ENCODE measurements at places on chromosomes 5 and 9.

GRCh38 chr5:82436291-82436690 is 158.1 kb upstream of the RPS23 start:
- DNase-seq: no peak

DNA sequence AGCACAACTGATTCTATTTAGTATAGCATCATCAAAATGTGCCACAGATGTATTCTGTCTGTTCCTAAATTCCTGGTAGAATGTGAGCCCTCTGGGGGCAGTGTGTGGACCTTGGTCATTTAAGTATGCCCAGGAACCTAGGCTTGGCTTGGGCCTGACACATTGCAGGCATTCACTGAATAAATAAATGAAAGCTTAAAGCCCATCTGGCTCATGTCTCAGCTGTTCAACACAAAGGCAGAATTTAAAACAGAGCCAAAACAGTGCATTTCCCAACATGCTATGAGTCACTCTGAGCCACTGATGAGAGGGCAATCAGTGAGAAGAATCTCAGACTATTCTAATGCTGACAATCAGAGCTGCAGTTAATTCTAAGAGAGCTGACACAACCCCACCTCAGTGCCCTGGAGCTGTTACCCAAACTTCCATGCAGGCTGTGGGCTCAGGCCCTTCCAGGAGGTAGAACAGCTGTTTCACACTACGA is 8.1 kb downstream of the FAM193B start:
- DNase-seq: no peak

GRCh38 chr5:180688330-180689070 is 39.1 kb upstream of the FLT4 start:
- DNase-seq: peak; percentile 5

- no peak for DNase-seq
These were observed 97.0 kb upstream of the ZNF366 start for GRCh38 chr5:72604111-72604797.

DNA sequence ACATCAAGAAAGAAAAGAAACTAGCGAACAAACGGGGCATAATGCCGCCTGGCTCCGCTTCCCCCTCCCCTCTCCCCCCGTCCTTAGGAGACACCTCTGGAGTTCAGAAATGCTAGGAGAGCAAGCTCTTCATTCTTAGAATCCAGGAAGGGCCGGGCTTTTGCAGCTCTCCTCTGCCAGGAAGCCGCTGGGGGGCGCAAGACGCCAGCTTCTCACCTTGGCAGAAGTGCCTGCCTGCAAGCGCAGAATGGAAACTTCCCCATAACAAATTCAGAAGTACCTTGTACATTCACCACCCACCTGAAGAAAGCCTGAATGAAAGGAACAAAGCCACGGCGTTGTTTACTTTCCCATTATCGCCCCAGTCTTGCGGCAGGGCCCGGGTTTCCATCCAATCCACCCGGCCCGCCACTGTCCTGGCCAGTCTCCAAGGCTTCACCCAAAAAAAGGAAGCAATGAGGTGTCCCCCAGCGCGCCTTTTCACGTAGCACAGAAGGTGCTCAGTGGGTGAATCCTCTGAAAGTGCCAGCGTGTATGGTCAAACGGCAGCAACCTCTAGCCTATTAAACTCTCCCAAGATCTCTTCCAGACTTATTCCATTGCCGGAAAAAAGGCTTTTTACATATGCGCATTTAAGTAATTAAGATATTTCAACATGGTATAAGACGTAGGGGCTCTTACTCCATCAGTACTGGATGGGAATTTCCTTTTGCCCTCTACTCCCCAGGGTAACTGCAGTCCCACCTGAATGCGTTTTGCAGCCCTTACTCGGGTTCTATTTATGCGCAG is 1.6 kb upstream of the GADD45G start:
- peak; percentile 85 for DNase-seq

GRCh38 chr9:122265149-122265915 is 650 bp downstream of the MRRF start:
- DNase-seq: no peak

GRCh38 chr9:109488351-109488750 is 9.8 kb downstream of the PTPN3 start:
- DNase-seq: no peak

GRCh38 chr9:4325113-4325512 is 25.2 kb upstream of the GLIS3 start:
- no peak for DNase-seq

DNA sequence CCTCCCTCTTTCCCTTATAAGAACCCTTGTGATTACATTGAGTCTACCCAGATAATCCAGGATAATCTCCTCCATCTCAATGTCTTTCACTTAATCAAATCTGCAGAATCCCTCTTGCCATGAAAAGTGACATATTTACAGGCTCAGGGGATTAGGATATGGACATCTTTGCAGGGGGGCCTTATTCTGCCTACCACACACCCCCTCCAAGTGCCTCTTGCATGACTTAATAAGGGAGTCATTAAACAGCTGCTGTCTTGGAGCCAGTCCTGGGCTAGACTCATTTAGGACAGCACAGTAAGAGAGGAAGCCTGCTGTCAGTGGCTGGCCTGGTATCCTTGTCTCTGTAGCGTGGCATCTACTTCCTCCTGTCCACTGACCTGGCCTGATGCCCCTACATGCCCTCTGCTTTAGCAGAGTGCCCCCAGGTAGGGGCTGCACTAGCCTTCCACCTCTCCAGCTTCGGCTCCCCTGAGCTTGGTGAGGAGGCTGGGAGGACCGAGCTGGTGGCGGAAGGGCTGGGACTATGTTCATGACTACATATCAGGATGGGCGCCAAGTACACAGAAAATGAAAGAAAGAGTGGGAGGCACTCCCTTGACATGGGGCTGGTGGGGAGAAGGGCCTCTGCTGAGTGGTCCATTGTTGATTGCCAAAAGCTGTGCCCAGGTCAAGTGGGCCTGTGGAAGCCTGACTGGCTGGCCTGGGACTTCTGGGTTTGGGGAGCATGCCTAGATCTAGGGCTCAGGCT is 17.2 kb downstream of the ENHO start:
- no peak for DNase-seq

DNA sequence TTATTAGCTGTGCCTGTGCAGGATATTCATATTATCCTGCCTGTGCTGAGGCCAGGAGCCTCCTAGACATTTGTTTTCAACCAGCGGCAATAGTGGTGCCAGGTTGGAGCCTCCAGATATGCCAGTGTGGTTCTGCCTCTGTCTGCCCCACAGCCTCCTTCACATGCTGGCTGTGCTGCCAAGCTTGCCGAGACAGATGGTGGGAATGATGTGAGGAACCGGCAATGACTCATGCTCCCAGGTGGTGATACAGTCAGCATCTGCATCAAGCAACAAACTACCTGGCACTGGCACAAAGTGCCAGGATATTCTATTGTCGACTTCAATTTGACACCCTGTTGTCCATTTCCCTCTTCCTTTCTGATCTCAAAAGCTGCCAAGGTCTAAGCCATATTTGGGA is 285.7 kb downstream of the CHSY3 start:
- no peak for DNase-seq

DNA sequence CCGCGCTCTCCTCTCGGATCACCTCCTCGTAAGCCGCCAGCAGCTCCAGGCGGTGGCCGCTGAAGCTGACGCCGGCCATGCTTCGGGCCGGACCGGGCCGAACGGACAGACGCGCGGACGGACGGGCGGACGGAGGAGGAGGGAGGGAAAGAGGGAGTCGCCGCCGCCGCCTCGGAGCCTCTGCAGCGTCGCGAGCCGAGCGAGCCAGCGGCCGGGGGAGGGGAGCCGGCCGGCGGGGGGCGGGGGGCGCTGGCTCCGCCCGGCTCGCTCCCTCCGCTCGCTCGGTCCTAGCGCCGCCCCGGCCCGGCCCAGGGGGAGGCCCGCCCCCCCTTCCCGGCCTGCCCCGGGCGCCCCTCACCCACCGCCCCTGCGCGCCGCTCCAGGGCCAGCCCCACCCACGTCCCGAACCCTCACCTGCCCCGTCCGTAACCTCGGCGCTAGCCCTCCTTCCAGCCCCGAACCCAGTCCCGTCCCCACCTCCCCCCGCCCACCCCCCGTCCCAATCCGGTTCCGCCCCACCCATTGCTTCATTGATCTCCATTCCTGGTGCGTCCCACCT is at the start of gene DBN1:
Gene DBN1 (minus strand): TSS at position 192 of the 559 bp plus-strand sequence. CDS start 113 bp downstream, at position 79.
- no peak for DNase-seq

- DNase-seq: no peak
These were observed 20.4 kb downstream of the CRB2 start for GRCh38 chr9:123376218-123377071.

DNA sequence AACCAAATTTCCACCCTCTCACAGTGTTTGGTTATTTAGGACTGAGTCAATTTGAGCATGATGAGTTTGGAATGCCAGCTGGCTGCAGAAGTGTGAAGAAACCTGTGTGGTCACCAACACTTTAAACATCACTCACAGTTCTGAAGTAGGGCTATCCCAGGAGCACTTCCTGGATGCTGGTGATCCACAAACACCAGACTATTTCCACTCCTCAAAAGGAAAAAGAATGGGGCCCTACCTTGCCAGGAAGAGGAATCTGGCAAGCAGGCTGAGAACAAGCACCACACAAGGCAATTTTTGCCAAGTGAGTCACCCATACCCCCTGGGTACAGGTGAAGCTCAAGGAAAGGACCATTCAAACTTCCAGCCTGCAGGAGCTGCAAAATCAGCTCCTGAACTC is 294.2 kb upstream of the PTGER4 start:
- no peak for DNase-seq

GRCh38 chr9:1024112-1024511 is 26.0 kb upstream of the DMRT2 start:
- DNase-seq: no peak

DNA sequence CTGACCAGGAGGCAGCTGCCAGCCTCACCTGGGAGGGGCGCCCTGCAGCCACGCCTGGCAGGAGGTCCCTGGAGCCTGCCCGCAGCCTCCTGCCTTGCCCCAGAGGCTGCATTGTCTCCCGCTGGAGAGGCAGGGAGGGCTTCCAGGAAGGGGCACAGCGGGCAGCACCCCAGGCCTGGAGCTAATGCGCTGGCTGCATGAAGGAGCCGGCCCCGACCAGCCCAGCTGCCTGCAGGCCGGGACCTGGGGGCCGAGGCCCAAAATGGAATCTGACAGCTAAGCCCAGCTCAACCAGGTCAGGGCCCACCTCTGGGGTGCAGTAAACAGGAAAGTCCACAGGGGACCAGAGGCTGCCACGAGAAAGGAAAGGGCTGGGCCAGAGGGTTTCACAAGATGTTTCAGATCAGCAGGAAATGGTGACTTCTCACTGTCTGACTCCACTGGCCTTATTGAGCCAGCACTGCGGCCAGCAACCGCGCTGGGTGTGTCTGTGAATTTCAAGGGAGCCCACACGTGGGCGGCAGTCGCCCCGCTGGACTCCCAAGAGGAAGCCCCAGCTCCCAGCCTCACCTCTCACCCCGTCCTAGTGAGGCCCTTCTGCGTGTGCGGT is 18.6 kb upstream of the NOTCH1 start:
- DNase-seq: no peak

- DNase-seq: no peak
These were observed 468.4 kb downstream of the KDM4C start for GRCh38 chr9:7226007-7226640.

DNA sequence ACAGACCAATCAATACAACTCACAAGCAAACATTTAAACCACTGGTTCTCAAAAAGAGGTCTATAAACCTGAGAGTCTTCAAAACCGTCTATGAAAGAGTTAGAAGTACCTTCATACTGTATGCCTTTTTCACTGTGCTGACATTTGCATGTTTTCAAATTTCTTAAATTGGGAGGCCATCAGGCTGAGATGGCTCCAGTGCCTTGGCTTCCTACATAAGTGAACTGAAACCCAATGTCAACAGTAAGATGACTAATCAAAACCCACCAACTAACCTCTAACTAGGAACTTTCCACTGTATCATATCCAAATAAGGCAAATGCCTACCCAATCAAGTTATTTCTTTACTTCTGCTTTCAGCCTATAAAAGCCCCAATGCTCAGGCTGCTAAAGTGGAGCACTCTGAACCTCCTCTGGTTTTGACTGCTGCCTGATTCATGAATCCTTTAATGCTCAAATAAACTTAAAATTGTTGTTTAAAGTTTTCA is 35.1 kb downstream of the FAM13B start:
- peak; percentile 7 for DNase-seq

- DNase-seq: no peak
These were observed 52.8 kb downstream of the DIAPH1 start for GRCh38 chr5:141565826-141566570.

DNA sequence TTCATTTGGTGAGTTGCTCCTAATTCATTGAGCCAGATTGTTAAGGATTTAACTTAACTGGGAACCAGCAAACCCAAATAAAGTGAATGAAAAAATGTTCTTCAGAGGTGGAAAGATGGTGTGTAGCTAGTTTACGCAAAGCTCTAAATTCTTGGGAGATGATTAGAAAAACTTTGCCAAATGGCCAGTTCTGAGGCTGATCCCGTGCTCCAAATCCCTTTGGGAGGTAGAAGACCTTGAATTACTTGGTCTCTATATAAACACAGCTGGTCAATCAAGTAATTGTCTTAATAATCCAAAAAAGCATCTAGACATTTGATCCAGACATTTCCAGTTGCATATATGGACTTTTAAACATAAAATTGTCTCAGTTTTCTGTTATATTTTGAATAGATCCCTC is 11.4 kb downstream of the ACTL7B start:
- DNase-seq: no peak

Measured in stimulated activated CD4-positive, alpha-beta T cell treated with anti-CD3 and anti-CD28 coated beads, Interleukin-15, amount 100 ng/mL, for 48 hours (primary cell).